Left renal cortex interstitium (tissue), 4 donors: ENCODE measurements at places on chromosomes 16 and 17. TPM values are rescaled to one million over a fixed set of nuclear protein-coding genes. Genes with fewer than 3 reads are reported as not detected.

ASPHD1 gene
- 1.1 TPM for polyA plus RNA-seq

ZPBP2 gene
- polyA plus RNA-seq: not detected

FKBP10 gene
- polyA plus RNA-seq: 132 TPM

TBC1D3C gene
- polyA plus RNA-seq: 1.8 TPM

SAMD14 gene
- 19.9 TPM for polyA plus RNA-seq

ATP6V0D1 gene
- polyA plus RNA-seq: 92.2 TPM

UBTF gene
- polyA plus RNA-seq: 142 TPM

ZG16 gene
- not detected for polyA plus RNA-seq

TBC1D3I gene
- not detected for polyA plus RNA-seq

PTGES3L gene
- polyA plus RNA-seq: 3.3 TPM

GLP2R gene
- polyA plus RNA-seq: not detected

C1QBP gene
- polyA plus RNA-seq: 175 TPM

RSAD1 gene
- 67.5 TPM for polyA plus RNA-seq

HOXB1 gene
- 0.27 TPM for polyA plus RNA-seq

TPSB2 gene
- polyA plus RNA-seq: not detected

HS3ST3B1 gene
- polyA plus RNA-seq: 30.7 TPM

PRAC1 gene
- polyA plus RNA-seq: not detected

ALOX15B gene
- 1.8 TPM for polyA plus RNA-seq

HOXB13 gene
- not detected for polyA plus RNA-seq

CCL11 gene
- polyA plus RNA-seq: 0.74 TPM

GAST gene
- not detected for polyA plus RNA-seq

PSMC5 gene
- 190 TPM for polyA plus RNA-seq

VTN gene
- polyA plus RNA-seq: 13.5 TPM

TMEM235 gene
- polyA plus RNA-seq: not detected

PRR29 gene
- polyA plus RNA-seq: 3.6 TPM

KIF2B gene
- polyA plus RNA-seq: not detected

RPH3AL gene
- polyA plus RNA-seq: 30.3 TPM

ITGAL gene
- 1.9 TPM for polyA plus RNA-seq

TEX19 gene
- polyA plus RNA-seq: not detected

RBL2 gene
- 95.4 TPM for polyA plus RNA-seq

GPR179 gene
- polyA plus RNA-seq: 0.05 TPM

KRT28 gene
- not detected for polyA plus RNA-seq

BMERB1 gene
- polyA plus RNA-seq: 47.8 TPM

ADAD2 gene
- not detected for polyA plus RNA-seq

SYT17 gene
- polyA plus RNA-seq: 10.2 TPM

ESRP2 gene
- 35.3 TPM for polyA plus RNA-seq

FBXW10 gene
- 0.33 TPM for polyA plus RNA-seq

ADORA2B gene
- polyA plus RNA-seq: 3.9 TPM

PPM1E gene
- 3.4 TPM for polyA plus RNA-seq
